NCI-H446 treated with DMSO at 0.1 percent for 48 hours (cell line): ENCODE measurements at places on chromosomes 3 and 15.

- DNase-seq, result peak; percentile 71
Observed at GRCh38 chr3:155232605-155233004, 60.9 kb downstream of the STRIT1 start.

GRCh38 chr15:28021281-28022039 lies 77.7 kb downstream of the OCA2 start:
- peak; percentile 78 for DNase-seq

DNA sequence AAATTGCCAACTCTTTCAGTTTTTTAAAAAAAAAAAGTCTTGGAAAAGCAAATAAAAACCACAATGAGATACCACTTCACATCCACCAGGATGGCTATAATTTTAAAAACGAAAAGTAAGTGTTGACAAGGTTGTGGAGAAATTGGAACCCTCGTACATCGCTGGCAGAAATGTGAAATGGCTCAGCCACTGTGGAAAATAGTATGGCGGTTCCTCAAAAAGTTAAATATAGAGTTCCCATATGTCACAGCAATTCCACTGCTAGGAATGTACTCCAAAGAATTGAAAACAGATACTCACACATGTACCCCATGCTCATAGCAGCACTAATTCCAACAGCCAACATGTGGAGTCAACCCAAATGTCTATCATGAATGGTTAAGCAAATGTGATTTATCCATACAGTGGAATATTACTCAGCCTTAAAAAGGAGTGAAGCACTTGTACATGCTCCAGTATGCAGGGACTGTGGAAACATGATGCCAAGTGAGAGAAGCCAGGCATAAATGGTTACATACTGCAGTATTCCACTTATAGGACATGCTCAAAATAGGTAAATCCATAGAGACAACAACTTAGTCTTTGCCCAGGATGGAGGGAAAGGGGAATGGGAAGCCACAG lies 73.8 kb upstream of the PCSK6 start:
- DNase-seq, result no peak

- DNase-seq, result no peak
Observed at GRCh38 chr3:29649815-29650547, 369.1 kb downstream of the RBMS3 start.

- no peak for DNase-seq
Observed at GRCh38 chr15:92920595-92921161, 20.6 kb downstream of the CHD2 start.

DNA sequence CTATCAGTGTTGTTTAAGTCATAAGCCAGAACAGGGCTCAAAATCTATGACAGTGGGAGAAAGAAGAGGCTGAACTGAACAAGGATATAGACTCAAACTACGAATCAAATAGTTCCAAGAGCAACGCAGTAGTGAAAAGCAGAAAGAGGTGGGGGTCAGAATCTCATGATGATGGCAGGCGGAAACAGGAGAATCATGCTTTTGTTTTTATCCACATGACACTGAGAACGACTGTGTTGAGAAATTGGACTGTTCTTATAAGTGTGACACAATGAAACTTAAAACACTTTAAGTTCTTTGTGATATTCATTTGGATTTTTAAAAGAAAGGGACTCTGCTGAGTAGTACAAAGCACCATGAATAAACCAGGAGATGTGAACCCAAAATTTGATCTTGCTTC lies 309.4 kb downstream of the ULK4 start:
- no peak for DNase-seq

DNA sequence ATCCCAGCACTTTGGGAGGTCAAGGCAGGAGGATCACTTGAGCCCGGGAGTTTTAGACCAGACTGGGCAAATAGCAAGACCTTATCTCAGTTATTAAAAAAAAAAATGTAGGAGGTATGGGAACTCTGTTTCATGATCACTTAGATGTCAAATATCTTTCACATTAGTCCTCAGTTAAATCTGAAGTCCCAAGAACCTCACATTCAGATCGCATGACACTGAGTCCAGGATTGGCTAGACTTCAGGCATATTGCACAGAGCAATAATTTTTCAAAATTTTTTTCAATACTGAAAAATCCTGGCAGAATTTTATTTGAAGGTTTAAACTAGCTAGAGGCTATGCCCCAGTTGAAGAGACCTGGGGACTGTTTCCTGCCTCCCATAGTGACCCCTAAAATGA lies 56.3 kb upstream of the ZNF148 start:
- DNase-seq, result no peak

- DNase-seq, result peak; percentile 3
Observed at GRCh38 chr3:36868614-36869436, 76.0 kb downstream of the TRANK1 start.

GRCh38 chr15:85408270-85408746 lies 27.9 kb downstream of the AKAP13 start:
- no peak for DNase-seq

DNA sequence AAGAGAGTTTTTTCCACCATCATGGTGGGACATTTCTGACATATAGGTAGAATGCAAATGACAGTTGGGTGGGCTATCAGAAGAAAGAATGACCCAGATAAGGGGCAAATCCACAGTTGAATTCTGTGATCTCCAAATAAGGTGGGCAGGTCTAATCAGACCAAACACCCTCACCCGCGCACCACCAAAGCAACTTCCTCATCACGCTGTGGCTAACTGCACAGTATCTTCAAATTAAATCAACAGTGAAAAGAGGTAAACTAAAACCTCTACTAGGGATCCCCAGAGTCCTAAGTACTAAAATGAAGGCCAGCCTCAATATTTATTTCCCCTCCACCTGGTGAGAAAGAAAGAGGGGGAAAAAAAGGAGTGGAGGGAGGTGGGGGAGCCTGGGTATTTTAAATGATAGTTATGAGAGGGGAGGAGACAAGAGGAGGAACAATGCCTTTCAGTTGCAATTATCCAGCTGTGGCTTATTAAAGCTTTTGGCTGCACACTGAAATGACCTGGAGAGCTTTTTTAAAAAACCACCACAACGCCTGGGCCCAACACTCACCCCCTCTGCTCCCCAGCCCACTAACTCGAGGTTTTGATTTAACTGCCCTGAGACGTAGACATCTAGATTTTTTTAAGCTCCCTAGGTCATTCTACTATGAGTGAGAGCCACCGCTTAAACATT lies 61.0 kb downstream of the LRIG1 start:
- DNase-seq, result no peak

DNA sequence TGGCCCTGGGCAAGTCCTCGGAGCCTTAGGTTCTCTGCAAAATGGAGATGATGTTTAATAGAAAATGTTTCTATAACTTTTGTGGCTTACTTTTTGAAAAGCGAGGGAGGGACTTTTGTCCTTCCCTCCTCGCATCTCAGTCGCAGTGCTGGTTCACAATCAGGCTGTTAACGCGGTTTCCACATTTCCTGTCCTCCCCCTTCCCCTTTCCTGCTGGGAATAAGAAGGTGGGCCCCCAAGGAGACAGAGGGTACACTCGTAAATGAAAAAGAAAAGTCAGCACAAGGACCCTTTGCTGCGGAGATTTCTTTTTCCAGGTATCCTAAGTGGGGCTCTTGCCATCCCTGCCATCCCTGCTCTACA lies 29.5 kb downstream of the ARHGAP31 start:
- no peak for DNase-seq

DNA sequence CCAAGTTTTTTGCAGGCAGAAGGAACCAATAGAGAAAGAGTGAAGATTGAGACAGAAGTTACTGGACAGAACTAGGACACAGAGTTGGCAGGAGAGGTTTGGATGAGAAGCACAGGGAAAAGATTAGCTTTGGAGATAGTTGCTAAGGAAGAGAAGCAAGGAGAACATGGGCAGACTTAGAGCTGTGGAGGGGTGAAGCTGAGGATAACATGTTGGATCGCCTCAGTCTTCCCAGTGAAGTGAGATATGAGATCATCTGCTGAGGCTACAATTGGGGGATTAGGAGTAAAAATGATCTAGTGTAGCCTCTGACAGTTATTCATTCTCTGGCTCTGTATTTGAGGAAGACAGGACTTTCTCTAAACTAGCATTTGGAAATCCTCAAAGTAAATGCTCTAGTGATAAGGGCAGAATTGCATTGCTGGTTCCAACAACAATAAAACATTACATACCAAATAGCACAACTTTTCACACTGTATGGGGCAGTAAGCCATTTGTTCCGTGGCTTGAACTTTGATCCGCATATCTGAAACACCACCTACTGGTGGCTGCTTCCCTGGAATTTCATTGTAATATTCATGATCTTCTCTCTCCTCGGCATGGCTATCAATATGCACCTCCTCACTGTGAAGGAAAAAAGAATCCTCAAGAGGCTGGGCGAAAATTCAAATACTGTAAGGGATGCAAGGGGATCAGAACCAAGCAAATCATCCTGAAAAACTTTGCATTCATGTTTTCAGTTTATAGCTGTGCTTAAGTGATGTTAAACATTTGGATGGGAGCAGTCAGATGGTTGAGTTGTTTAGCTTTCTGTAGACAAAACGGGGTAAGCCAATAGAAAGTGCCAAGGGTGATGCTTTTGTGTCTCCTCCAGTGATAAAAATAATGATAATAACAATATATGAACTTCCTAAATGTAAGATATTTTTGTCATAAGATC lies 22.2 kb upstream of the EID1 start:
- no peak for DNase-seq
